ENCODE measurements at places on chromosomes 3 and 15.

DNA sequence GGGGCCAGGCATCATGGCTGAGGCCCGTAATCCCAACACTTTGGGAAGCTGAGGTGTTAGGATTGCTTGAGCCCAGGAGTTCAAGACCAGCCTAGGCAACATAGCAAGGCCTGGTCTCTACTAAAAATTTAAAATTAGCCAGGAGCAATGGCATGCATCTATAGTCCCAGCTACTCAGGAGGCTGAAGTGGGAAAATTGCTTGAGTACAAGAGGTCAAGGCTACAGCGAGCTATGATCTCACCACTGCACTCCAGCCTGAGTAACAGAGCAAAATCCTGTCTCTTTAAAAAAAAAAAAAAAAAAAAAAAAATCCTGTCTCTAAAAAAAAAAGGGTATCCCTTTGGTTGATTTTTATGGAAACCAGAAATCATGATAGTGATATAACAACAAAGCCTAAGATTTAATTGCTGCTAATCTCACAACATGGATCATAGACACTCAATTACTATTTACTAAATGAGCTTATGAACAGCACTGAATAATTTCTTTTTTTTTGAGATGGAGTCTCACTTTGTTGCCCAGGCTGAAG, 12.1 kb downstream of the PCLAF start:
- no peak for DNase-seq

DNA sequence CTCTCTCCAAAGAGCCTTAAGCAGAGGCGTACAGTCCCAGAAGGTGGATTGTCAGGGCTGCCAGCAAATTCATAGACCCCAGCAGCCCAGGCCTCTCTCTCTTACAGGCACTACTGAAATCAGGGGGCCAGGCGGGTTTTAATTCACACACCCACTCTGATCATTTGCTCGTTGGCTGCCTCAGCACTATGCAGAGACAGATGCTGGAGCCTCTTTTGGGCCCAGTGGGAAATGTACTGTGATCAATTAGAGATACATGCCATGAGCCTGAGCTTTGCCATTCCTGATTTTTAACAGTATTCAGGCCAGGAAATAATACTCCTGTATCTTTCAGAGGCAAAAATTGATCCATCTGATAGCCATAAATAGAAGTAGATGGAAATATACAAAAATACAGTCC, 53.0 kb downstream of the CMTM6 start:
- no peak for DNase-seq

DNA sequence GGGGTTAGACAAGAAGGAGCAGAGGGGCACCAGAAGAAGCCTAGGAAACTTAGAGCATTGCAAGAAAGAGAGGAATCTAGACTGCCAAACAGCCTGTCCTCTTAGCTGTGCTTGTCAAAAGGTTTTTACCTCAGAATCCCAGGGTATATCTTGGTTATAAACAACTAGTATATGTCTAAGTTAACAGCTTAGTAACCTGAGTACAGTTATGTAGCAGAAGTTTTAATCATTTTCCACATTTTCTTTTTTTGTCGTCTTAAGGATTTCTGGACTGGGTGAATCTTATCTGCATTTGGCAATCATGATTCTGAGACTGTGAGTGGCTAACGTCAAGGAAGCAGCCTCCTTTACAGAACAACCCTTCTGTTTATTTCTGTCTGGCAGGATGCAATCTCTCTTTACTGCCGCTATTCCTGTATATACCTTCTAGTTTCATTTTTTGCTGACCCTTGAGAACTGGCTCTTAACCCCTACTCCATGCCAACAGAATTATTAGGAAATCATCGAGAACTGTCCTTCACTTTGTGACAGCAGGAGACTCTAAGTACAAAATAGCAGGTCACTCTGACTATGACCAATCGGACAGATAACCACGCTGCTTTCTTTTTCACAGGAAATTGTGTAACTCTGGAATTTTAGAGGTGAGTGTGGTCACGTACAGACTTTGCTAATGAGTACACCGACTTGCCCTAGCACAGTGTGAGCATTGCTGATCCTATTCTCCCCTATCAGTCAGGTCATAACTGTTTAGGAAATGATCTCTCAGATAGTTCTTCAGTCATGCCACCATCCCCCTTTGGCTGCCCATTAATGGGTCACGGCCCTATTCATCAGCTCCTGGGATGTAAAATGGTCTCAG, 3.3 kb upstream of the CP start:
- no peak for DNase-seq

DNA sequence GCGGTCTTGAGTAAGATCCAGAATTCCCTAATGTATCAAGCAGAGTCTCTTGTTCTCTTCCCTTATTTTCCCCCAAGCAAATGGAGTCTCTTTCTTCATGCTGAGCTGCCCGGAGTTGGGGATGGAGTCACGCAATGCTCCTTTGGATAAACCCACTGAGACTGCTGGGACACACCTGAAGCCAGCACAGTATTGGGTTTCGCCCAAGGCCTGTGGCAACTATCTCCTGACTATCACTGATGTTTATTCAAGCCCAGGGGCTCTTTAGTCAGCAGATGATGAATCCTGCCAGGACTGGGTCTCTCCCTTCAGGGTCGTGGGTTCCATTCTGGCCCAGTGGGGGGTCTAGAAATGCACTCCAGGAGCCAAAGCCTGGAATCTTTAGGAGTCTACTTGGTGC, 11.3 kb downstream of the USF3 start:
- DNase-seq, result no peak

GRCh38 chr3:81788610-81789009, 27.2 kb upstream of the GBE1 start:
- DNase-seq, result no peak

DNA sequence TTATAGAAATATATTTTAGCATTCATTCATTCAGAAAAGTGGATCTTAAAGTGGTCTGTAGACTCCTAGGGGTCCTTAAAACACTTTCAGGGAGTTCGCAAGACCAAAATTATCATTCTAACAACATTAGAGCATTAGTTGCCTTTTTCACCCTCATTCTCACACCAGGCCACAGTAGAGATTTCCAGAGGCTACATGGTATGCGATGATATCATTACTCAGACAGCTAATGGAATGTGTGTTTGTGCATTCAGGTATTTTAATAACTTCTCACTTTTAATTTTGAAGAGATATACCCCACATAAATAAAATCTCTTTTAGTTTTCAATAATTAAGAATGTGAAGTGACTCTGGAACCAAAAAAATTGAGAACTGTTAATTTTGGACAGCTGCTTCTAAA, 206.9 kb downstream of the NSUN3 start:
- no peak for DNase-seq

DNA sequence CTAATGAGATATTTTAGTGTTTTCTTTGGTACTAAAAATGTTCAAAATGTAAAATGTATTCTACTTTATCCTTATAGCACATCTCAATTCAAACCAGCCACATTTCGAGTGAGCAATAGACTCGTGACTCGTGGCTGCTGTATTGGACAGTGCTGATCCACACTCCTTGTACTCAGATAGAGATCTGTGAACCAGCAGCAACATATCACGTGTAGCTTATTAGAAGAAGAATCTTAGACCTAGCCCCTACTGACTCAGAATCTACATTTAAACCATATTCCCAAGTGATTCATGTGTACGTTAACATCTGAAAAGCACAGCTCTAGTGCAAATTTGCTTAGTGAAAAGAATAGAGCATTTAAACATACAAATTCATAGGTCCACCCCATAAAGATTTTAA, 130.9 kb downstream of the IL1RAP start:
- no peak for DNase-seq

GRCh38 chr3:168714609-168715240, 619.0 kb upstream of the GOLIM4 start:
- DNase-seq, result no peak

DNA sequence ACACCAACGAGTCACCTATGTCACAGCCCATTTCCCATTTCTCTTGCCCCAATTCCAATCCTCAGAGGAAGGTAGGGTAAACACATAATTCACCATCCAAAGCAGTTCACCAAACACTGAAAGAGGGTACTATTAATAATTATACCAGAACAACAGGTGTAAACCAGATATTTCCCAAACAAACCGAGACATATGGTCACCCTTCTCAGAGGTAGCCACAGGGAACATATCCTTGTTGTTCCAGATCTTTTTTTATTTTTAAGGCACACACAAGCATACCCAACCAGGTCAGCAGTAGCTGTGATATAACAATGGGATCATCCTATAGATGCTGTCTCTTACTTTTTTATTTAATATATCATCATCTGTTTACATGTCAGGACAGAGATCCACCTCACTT, 24.7 kb downstream of the MAGI1 start:
- DNase-seq, result no peak

GRCh38 chr3:15439476-15439875, 12.1 kb downstream of the EAF1 start:
- DNase-seq, result no peak

GRCh38 chr3:166285001-166285400, 447.8 kb upstream of the BCHE start:
- no peak for DNase-seq

DNA sequence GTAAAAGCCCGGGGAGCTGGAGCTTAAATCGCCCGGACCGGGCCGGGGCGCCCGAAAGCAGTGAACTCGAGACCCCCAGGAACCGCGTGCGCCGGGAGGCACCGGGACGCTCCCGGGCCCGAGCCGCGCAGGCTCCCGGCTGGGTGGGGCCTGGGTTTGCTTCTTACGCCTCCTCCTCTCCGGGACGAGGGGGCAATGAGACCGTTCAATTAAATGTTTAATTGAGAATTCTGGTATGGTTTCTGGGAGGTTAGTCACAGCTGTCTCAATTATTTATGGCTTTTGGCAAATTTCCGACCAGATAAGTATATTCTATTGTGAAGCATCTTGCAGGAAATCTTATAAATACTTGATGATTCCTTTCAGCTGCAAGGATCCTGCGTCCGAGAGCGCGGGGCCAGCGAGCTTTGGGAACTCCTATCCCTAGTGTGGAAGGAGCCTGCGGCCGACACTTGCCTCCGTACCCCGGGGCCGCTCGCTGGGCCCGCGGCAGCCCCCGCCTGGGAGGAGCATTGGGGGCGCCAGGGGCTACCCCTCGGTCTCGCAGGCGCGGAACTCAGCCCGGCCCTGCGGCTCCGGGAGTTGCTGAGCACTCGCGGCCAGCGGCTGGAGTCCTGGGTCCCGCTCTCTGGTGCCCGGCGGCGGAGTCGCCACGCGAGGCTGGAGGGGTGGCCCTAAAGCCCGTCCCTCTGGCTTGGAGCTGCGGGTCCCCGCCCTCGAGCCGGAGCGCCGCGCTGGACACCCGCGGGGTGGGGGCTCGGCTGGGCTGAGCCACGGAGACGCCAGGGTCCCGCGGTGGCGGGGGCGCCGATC, 10.3 kb downstream of the ISL2 start:
- no peak for DNase-seq

- DNase-seq, result no peak
Observed at GRCh38 chr15:22831473-22831872, 7.0 kb upstream of the NIPA2 start.

GRCh38 chr3:142394921-142395622, 52.8 kb downstream of the XRN1 start:
- DNase-seq, result no peak

DNA sequence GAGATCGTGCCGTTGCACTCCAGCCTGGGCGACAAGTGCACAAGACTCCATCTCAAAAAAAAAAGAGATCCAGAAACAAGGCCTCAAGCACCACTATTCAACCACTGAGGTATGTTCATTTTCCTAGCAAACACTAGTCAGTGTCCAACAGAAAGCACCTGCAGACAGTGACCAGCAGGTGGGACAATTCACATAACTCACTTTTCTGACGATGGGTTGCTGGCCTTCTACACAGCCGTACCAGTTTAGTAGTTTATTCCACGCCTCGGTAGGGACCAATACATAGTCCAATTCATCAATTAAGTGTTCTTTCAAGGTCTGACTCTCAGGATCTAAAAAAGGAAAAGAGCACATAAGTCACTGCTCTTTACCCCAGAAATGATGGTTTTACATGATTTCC, 12.4 kb downstream of the USP4 start:
- DNase-seq, result no peak

DNA sequence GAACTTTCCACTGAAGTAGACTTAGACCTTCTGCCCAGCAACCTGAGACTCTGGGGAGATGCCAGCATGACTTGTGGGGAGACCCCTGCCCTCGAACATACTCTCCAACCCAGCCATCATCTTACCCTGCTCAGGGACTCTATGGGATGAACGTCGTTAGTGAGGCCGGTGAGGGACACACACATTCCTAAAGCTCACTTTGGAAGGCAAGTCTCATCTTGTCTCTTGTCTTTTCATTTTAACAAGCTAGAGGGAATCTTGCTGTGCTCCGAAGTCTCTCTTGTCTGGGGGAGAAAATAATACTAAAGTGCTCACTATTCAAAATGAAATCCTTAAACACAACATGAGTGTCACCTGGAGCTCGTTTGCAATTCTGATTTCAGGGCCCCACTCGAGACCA, 239.5 kb upstream of the HES1 start:
- no peak for DNase-seq

- DNase-seq, result no peak
Observed at GRCh38 chr15:73110201-73110600, 57.9 kb downstream of the NEO1 start.

DNA sequence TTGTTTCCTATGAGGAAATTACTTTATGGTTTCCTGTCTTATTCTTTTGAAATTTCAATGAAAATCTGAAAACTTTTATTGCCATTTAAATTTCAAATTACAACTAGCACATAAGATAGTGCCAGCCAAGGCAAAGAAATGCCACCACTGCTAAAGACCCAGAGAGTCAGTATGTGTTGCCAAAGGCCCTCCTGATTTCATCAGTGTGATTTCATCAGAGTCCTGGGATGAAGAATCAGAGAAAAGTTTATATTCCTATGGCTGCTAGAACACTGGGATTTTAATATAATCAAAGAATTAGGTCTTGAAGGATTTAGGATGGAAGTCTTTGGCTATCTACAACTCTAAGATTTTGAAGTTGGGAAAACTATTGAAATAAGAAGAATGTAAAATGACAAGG, 434.2 kb upstream of the CCDC54 start:
- DNase-seq, result no peak

DNA sequence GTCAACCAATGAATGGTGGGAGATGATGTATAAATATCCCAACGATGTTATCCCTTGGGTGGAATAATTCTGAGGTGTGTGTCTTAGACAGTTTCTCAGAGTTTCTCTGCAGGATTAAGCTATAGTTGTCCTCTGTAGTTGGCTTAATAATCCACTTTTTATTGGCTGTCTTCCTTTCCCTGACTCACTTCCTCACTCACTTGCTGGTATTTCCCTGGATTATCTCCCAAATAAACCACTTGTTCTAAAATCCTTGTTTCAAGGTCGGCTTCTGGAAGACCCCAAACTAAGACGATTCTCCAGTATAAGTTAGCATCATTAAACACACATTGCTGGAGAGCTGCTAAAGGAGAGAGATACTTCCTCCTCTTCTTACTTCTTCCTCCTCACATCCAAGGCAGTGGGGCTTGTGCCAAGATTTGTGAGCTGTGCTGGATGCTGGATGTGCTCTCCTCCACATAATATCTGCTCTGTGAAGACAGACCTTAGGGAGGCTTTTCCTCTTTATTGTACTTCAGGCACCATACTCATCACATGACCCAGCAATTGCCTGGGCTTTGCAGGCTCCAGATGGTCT, 22.5 kb upstream of the ROPN1 start:
- no peak for DNase-seq

- no peak for DNase-seq
Observed at GRCh38 chr3:170947018-170947769, 38.8 kb upstream of the EIF5A2 start.
